ENCODE measurements at places on chromosomes 3 and 15.

DNA sequence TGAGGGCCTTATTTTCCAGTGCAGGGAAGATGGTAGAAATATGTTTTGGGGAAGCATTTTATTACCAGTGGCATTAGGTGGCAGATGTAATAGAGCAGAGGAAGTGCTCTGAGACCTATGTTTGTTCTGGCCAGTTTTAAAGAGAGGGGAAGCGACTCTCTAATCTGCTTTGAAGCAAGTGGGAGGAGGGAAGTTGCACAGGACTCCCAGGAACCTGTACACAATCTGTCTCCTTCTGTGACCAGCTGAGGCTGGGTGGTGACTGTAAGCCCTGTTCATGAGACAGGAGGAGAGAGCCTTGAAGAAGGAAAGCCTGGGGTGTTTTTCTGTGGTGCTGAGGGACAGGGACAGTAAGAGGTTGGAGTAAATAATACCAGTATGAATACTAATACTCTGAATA lies 60.5 kb downstream of the LPP start:
- DNase-seq, result no peak

DNA sequence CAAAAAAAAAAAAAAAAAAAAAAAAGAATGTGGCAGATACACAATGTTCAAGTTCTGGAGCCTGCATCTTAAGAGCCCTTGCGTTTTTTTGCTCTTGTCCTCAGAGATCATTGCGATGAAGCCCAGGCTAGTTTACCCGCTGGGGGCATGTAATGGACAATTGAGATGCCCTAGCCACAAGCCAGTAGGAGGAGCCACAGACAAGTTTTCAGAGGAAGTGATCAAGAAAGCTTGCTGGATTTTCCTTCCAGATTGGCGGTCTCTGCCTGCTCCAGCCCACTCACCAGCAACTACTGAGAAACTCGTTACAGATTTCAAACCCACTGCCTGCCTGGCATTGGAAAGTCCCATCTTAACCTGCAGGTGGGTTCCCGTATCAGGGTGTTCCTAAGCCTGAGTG lies 192.1 kb upstream of the EOMES start:
- no peak for DNase-seq

DNA sequence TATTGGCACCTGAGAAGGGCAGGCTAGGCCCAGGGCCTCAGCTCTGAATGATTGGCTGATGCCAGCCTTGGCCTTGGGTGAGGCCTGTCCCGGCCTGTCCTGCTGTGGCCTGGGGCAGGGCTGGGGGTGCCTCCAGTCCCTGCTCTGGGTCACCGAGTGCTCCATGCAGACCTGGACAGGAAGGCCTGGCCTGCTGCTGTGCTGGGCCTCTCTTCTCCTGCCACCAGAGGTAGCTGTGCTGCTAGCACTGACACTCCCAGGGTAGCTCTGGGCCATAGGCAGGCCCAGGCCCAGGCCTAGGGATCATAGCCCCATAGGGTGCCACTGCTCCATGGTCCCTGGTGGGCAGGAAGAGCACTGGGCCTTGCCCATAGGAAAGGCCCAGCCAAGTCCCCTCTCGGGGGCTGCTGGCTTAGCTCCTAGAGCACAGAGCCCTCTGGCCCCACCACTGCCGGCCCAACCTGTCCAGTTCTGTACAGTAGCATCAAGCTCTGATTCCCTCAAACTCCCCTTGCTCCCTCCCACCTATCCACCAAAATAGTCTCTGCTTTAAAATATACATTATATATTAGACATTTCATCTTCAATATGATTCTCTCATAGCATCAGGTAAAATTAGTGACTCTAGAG lies 18.2 kb downstream of the ABTB1 start:
- DNase-seq, result no peak

- DNase-seq, result no peak
Observed at GRCh38 chr3:112338021-112338726, 5.2 kb downstream of the CD200 start.

DNA sequence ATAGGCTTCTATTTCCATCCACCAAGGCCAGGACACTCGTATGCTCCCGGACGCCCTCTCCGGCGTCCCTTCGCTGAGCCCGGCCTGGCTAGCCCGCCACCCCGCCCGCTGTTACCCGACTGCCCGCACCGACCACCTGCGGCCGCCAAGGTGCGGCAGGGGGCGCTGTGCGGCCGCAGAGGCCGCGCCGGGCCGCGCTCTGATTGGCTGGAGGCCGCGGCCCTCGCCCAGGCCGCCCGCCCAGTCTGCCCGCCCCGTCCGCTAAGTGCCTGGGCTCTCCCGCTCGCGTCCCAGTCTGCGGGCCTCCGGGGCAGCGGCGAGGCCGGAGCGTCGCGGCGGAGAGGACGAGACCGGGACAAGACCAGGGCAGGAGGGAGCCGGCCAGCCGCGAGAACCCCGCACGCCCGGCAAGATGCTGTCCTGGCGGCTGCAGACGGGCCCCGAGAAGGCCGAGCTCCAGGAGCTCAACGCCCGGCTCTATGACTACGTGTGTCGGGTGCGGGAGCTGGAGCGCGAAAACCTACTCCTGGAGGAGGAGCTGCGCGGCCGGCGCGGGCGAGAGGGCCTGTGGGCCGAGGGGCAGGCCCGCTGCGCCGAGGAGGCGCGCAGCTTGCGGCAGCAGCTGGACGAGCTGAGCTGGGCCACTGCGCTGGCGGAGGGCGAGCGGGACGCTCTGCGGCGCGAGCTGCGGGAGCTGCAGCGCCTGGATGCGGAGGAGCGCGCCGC lies at the start of gene SYNM:
Gene SYNM, plus strand, starts transcription at position 293 of the 726 bp plus-strand sequence. Its CDS starts 120 bp downstream, at position 413.
- DNase-seq, result peak; percentile 83

GRCh38 chr3:147838652-147839051 lies 429.5 kb downstream of the ZIC1 start:
- DNase-seq, result no peak

DNA sequence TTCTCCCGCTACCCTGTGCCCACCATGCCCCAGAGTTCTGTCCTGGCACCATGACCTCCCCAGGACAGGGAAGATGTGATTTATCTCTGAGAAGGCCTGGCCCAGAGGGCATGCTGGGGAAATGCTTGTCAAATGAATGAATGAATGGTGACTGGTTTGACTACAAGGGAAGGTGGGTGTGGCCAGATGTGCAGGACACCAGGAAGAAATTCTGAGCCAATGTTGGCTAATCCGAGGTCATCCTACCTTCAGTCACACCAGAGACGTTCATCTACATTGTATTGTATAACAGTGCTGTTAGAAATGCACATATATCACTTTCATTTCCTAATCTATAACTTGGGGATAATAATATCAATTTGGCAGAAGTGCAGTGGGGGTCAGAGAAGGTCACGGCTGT lies 138.4 kb downstream of the FAM43A start:
- no peak for DNase-seq

DNA sequence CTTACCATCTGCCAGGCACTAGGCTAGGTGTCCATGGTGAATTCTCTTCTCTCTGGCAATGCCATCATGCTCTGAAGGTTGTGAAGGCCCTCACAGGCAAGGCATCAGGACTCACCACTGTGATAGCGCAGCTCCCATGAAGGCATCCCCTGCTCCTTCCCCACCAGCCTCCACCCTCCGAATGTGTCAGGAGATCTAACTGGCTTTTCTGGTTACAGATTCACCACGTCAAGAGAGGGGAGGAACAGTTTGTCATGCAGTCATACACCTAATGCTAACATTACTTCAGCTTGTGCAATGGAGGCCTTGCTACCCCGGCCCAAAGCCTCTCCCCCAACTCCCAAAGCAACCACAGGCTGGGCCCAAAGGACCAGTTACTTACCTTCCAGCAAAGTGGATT lies 8.9 kb upstream of the CMTM8 start:
- no peak for DNase-seq

- DNase-seq, result no peak
Observed at GRCh38 chr3:182309120-182309519, 484.2 kb upstream of the ATP11B start.

DNA sequence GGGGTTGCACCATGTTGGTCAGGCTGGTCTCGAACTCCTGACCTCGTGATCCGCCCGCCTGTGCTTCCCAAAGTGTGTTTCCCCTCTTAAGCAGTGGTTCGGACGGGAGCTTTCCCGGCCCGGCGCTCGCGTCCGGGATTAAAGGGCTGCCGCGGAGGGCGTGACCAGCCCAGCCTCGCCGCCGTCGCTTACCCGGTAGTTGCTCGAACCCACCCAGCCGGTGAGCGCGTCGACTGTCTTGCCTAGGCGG lies 513 bp downstream of the CLASP2 start:
- DNase-seq, result peak; percentile 71

GRCh38 chr3:194206320-194206719 lies 70.4 kb downstream of the HES1 start:
- DNase-seq, result peak; percentile 63

GRCh38 chr3:56012721-56013120 lies 455.5 kb downstream of the ERC2 start:
- DNase-seq, result no peak

DNA sequence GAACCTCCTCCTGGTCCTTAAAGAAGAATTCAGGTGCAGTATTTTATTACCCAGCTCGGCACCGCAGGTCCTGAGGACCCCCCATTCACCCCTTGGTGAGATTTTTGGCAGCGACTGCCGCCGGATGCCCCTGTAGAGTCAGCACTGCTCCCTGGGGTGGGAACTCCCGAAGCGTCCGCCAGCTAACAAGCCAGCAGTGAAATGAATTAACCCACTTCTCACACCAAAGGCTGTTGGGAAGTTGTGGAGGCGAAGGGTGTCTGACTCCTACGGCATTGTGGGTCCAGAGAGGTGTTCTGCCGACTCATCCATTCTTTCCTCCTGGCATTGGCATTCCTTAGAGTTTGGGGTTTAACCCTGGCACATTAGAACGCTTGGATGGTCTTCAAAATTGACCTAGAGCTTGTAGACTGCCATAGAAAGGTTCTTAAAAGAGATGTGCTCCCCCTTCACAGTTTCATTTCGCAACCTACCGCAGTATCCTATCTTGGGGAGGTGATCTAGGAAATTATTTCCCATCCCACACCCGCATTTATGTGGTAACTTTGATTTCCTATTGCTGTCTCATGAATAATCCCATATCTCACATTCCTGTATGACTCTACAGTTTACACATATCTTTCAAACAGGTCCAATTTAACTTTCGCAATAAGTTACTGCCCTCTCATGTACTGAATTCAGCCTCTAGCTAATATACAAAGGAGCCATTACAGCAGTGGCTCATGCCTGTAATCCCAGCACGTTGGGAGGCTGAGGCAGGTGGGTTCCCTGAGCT lies 879 bp upstream of the EIF5A2 start:
- DNase-seq, result no peak
